ENCODE measurements at places on chromosomes 4 and X. TPM values are rescaled to one million over a fixed set of nuclear protein-coding genes. Genes with fewer than 3 reads are reported as not detected.

The PPEF1 gene
- total RNA-seq, result not detected

GRCh38 chr4:8099981-8100464 lies 58.6 kb downstream of the ABLIM2 start:
- DNase-seq, result no peak

DNA sequence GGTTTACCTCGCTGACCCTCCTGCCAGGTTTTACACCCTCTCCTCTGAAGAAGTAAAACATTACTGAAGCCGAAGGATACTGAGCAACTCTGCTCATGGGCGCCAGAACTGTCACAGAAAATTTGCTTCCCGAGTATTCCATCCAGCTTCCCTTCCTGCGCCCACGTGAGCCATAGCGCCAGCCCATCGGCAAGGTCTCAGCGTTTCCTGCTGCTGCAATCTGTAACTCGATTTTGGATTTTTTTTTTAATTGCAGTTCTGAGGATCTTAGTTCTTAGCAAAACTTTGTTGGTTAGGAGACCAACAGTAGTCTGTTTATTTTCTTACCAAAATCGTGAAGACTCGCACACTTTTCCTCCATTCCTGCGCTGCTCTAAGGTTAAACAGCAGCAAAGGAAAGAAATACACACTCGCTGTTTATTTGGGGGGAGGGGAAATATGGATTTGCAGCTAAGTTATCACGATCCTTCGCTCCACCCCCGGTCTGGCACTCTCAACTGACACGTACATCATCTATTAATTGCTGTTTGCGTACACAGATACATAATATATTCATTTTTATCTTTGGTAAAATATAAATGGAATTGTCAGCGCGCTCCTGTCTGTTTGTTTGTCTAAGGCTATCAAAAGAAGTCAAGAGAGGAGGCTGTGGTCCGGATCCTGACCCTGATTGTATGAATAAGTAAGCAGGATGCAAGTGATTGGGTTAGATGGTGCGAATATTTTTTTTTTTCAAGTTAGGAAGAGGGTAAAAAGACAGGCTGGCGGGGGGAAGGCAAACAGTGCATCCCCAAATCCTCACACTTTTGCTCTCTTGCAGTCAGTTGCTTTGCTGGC lies at the start of gene TLL1:
TLL1 (plus strand) TSS at position 777 of the 837 bp plus-strand sequence. CDS start 668 bp downstream, outside the sequence.
- no peak for DNase-seq

The BMPR1B gene
- not detected for total RNA-seq

- DNase-seq, result no peak
Measured at GRCh38 chrX:65902011-65902410, 137.9 kb downstream of the VSIG4 start.

The ART3 gene
- total RNA-seq, result not detected

GRCh38 chr4:20062054-20062453 lies 189.7 kb upstream of the SLIT2 start:
- no peak for DNase-seq

- no peak for DNase-seq
Measured at GRCh38 chrX:16039363-16039762, 84.0 kb upstream of the GRPR start.

DNA sequence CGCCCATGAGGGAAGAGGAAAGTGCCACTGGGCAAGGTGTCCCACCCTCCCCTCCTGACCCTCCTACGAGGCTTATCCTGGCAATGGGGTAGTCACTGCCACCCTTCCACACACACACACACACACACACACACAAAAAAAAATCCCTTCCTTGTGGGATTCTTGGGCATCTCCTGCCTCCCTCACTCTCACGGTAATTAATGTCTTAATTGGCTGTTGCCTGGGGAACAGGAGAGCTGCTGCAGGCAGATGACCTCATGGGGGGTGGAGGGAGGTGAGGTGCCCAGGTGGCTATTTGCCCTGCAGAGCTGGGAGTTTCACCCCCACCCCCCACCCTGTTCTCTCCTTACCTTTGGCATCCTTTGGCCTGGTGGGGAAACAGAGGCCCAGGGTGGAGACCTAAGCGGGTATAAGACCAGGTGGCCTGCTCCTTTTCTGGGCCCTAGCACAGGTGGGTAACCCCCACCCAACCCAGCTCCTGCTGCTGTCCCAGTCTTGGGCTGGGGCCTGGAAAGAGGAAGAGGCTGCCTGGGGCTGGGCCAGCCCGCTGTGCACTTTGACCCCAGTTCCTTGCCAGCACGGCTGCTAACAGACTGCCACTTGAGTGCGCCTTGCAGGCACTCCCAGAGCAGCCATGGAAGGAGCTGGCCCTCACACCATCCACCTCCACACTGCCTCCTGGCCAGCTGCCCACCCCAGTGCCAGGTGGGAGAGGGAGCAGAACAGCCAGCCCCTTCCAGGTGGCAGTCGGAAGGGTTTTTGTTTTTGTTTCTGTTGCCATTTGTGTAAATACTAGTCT lies 12.6 kb downstream of the EFNB1 start:
- DNase-seq, result no peak

DNA sequence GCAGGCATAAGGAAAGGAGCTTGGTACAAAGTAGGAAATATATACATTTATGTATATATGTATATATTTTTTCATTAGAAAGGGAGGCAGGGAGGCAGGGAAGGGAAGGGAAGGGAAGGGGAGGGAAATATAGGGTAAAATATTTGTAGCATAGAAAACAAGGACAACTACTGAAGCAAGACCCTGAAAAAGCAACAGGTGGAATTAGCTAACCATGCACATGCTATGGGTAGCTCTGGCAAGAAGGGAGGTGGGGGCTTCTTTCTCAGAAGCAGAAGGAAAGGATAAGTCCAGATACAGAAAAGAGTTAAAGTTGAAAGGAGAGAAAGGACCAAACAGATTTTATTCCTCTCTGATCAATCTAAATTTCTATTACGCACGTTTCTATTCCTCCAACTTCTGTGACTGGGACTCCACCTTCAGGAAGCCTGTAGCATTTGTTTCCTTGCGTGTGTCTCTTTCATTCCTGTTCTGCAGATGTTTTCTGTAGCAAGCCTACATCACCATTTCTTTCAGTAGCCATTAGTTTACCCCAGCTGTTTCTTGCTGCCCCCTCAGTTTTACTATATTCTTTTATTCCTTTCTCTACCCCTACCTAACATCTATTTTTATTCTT lies 82.9 kb downstream of the OR13H1 start:
- DNase-seq, result no peak

- DNase-seq, result no peak
Measured at GRCh38 chr4:144699565-144699964, 53.6 kb downstream of the HHIP start.

The AFAP1 gene
- total RNA-seq, result 26.5 TPM

DNA sequence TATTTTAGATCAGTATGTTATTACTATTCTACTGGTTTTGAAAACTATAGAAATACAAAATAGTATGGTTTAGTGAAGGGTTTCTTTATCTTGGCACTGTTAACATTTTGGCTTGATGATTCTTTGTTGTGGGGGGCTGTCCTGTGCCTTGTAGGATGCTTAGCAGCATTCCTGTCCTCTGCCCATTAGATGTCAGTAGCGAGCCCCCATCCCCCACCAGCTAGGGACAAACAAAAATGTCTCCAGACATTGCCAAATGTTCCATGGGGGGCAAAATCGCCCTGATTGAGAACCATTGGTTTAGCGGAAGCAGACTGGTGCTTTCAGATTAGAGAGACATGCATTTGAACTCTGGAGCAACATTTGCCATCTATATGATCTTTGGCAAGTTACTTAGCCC lies 23.3 kb downstream of the SPARCL1 start:
- DNase-seq, result no peak

- no peak for DNase-seq
Measured at GRCh38 chr4:51963841-51964517, 56.2 kb downstream of the LRRC66 start.

- no peak for DNase-seq
Measured at GRCh38 chrX:38859602-38860001, 58.3 kb downstream of the MID1IP1 start.

The MAOA gene
- total RNA-seq, result 1.9 TPM

DNA sequence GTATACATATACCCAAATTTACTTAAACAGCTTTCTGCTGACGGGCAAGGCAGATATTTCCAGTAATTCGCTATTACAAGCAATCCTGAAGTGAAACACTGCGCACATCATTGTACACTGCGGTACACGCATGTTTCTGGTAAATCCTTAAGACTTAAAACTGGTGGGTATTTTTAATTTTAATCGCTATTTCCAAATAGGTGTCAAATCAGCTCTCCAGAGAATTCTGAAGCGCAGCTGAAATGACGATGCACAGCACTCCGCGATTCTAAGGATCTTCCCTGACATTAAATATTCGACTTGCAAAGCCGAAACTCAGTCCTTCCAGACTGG lies 361 bp downstream of the TMEM128 start:
- DNase-seq, result no peak

DNA sequence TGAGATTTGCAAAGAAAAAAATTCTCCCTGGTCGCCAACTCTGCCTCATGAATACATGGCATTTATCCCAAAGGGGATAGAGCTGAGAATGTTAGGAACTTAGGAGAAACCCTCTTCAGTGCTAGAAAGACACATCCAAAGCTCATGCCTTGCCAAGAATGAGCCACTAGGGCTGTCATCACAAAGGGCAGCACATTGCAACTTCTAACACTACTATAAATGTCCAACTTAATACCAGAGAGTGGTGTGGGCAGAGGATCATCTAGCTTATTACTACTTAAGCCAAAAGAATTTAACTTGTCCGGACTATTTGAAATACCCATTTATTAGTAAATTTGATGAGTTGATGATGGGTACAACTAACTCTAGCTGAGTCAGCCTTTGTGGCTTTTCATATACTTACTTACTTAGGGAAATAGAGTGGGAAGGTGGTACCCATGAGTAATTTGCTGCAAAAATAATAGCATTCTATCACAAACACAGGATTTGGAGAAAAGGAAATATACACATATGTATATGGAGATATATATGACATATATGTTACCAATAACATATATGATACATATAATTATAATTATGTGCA lies 66.3 kb upstream of the GAB1 start:
- DNase-seq, result no peak

The GAGE13 gene
- not detected for total RNA-seq

GRCh38 chr4:72357908-72358307 lies 211.1 kb downstream of the ADAMTS3 start:
- DNase-seq, result no peak

DNA sequence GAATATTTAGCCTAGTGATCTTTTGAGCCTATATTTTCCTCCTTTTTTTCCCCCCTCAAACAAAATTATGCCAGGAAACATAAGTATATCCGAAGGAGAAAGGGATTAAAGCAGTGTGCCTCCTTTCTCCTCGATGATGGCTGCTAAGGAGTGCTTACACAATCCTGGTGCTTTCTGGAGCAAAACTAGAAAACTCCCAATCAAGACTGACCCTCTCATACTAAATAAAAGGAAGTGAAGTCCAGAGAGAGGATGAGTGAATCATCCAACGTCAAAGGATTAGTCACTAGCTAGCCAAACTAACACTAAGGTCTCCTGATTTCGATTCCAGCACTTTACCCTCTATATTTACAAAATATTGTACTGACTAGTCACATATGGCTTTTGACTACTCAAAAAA lies 146.8 kb downstream of the PPP3CA start:
- DNase-seq, result no peak

DNA sequence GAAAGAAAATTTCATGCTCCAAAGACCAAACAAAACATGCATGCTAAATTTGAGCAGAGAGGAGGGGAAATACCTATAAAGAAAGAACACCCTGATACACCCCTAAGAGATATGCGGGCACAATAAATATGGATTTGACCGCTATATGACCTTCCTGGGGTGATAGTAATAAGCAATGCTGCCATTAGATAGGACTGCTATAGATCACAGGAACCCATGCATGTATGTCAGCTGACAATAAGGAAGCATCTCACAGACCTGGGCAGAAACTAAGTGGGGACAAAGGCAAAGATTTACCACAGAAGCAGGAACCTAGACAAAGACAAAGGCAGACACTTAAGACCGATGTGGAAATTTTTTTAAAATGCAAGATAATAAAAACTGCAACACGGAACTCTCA lies 21.3 kb downstream of the ZNF721 start:
- DNase-seq, result no peak

DNA sequence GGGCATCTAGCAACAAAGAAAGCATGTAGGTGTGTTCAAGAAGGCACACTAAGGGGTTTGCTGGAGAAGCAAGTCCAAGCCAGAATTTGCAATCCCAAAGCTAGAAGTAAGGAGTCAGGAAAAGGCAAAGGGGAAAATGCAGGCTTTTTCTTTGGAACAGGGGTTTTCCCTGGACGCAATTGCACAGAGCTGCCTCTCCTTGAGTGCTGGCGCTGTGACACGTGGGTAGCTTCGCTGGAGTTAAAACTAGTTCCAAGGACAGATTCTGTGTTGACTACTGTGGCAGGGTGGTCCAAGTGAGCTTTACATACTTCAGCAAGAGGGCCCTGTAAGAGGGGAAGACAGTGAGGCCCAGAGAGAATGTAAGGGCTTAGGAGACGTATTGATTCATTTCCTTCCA lies 277.1 kb downstream of the ADGRA3 start:
- no peak for DNase-seq

DNA sequence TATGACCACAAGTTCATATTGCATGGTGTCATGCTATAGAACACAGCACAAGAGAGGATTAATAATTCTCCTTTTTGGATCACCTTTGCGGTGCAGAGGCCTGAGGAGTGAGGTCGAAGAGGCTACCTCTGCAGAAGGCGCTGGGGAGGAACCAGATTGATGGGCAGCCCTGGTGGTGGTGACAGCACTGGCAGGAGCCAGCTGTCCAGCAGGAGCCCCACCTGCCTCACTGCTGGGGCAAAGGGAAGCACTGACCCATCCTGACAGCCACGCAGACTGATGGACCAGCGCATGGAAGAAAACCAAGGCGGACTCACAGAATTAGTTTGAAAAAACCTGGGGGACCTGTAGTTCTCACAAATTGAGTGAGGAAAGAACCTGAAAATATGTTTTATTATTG lies 50.9 kb downstream of the COX18 start:
- DNase-seq, result no peak

- DNase-seq, result no peak
Measured at GRCh38 chr4:100014616-100015015, 64.5 kb upstream of the H2AZ1 start.

The TCEAL6 gene
- total RNA-seq, result not detected

- no peak for DNase-seq
Measured at GRCh38 chrX:32545101-32545500, 666.2 kb downstream of the DMD start.

The TRIM61 gene
- total RNA-seq, result 1.2 TPM

- DNase-seq, result no peak
Measured at GRCh38 chrX:127404161-127404560, 584.6 kb downstream of the PRR32 start.

The TIGD4 gene
- 0.47 TPM for total RNA-seq

- no peak for DNase-seq
Measured at GRCh38 chr4:54904953-54905352, 220.4 kb downstream of the KDR start.

DNA sequence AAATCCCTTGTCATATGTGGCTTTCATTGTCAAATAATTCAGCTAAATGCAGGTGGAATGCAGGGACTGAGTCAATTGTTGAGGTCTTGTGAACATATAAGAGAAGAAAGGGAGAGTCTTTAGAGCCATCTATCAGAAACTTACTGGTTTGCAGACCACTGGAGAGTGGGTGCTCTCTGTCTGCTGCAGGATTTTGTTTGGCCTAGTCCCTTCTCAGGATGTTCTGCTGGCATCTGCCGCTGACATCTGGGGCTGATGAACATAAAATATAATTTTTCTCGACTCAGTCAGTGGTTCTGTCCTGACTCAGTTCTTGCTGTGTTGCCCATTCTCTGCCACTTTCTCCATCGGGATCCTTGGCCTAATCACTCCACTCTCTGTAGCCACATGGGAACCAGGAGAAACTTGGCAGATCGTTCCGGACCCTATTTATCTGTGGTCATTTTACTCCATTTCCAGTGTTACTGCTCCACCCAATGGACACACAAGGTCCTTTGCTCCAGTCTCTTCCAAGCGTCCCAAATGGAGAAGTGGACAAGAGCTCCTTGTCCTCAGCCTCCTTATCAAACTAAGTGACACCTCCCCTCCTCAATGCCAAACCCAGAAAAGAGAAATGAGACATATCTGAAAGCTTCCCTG lies 436.2 kb downstream of the FAT4 start:
- DNase-seq, result no peak
